ENCODE measurements at places on chromosomes 5 and 9.

GRCh38 chr9:21362287-21362686 is 5.6 kb downstream of the IFNA13 start:
- no peak for DNase-seq

GRCh38 chr5:112366987-112367386 is 52.1 kb downstream of the EPB41L4A start:
- DNase-seq: no peak

GRCh38 chr9:12764150-12764549 is 10.7 kb upstream of the LURAP1L start:
- DNase-seq: no peak

- no peak for DNase-seq
Observed at GRCh38 chr9:126504086-126504976, 109.4 kb upstream of the LMX1B start.

GRCh38 chr5:138632900-138633489 is 57.8 kb upstream of the HSPA9 start:
- DNase-seq: no peak

DNA sequence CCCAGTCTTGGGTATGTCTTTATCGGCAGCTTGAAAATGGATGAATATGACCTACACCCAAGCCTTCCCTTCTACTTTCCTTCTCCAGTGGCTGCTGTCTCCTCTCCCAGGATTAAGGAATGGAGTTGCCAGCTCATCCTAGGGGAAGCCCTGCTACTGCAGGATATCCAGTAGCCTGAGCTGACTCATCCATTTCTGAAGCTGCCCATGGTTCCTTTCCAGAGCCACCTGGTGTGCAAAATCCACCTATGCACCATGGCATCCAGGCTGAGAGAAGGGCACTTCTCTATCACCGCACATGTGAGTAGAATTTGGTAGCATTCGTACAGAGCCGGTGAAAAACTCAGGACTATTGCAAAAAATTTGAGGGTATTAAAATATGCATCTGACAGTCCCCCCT is 290.8 kb downstream of the YTHDC2 start:
- no peak for DNase-seq

DNA sequence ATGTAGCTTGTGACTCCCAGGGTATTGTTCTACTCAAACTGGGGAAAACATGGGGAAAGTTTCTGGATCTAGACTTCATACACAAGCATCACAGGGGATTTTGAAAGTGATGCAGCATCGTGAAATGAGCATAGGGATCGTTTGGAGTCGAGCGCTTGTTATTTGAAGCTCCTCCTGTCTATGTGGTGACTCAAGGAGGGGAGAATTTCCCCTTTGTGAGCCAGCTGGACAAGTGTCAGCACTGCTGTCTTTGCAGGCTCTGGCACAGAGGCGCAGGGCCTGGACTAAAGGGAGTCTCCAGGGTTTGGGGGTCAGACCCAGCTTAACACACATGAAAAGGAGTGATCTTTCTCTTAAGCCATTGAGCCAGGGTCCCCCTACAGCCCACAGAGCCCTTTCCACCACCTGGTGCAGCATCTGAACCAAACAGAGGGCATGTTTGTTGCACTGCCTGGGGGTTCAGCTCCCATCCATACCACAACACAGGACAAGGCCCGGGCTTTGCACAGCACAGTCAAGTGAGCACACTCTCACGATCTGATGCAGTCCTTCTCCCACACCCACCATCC is 51.0 kb downstream of the IRF1 start:
- no peak for DNase-seq

DNA sequence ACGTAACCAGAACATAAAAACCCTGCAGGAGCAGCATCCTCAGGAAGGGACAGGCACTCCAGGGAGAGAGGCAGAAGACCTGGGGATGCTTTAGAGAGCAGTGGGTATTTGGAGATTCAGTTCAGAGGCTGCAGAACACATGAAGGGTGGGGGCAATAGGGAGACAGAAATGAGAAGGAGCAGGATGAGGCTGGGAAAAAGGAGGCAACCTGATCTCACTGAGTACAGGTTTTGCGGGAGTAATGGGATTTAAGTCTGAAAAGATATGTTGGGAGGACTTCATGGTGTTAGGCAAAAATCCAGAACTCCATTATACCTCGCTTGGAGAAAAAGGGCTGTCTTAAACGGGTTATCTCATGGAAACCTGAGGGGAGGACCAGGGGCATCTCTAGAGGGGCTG is 41.3 kb upstream of the GARNL3 start:
- no peak for DNase-seq

DNA sequence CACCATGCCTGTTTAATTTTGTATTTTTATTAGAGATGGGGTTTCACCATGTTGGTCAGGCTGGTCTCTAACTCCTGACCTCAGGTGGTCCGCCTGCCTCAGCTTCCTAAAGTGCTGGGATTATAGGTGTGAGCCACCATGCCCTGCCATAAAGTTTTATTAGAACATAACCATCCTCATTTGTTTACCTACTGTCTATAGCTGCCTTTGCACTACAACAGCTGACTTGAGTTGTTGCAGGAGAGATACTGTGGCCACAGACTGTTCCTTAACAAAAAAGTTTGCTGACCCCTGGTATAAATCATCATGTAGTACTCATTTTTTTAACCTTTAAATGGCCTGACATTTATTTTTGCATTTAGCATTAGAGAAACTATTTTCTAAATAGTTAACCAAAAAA is 31.7 kb downstream of the SNX30 start:
- DNase-seq: no peak

- DNase-seq: no peak
Observed at GRCh38 chr9:89464300-89464901, 33.5 kb downstream of the SEMA4D start.

GRCh38 chr5:31767335-31768031 is 128.6 kb downstream of the PDZD2 start:
- DNase-seq: no peak

DNA sequence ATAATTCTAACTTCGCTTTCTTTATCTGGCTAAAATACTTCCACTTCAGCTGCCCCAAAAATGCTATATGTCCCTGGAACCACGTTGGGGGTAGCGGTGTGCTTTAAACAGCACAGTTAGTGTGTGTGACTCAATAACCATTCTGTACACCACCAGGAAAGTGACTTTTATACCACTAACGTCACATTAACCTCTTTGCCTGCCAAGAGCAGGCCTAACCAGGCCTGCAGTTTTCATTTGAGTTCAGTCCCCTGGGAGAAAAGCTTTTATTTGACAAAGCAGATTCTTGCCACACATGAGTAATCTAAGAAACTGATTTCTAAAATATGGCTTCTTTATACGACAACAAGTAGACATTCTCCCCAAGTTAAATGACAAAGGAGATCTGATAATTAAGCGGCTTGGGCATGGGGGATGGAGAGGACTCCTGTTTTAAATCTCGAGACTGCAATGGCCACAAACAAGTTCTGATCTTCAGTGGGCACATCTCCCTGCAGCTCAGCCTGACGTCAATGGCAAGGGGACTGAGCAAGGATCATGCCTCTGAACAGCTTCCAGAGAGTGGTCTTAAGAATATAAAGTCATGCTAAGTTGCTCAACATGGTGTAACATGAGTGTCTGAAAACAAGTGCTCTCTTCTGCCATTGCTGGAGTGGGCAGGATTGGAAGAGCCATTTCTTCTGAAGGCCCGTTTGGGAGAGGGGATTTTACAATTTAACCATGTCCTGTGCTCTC is 91.8 kb downstream of the GLIS3 start:
- DNase-seq: no peak

GRCh38 chr5:179858241-179858585 is 404 bp downstream of the MRNIP start:
- DNase-seq: no peak

DNA sequence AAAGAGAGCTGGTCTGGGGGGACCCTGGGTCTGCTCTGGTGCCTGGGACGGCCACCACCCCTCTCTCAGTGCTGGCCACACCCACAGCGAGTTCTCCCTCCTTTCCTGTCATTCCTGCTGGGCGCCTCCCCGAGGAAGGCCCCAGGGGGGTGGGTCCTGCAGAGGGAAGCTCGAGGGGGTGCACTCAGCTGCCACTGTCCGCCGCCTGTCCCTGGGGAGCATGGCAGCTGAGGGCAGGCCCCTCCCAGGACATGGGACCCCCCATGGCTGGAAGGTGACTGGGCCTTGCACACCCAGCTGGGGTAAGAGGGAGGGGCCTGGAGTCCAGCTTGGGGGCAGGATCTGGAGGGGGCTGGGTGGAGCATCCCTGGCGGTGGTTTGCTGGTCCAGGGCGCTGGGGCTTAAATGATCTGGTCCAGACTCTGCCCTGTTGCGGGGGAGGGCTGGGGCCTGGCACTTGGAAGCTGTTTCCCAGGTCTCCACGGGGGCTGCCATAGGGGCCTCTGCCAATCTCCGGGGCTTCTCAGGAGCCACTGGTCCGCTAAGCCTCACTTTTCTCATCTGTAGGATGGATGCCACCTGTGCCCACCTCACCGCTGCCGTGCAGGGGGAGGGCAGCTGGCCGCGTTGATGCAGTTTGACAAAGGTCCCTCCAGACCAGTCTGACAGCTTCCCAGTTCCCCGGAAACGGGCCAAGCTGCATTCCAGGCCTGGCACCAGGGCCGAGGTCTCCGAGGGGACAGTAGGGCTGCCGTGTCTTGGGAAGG is 6.0 kb upstream of the SLC2A6 start:
- no peak for DNase-seq

- no peak for DNase-seq
Observed at GRCh38 chr5:41748631-41749030, 121.6 kb downstream of the OXCT1 start.

DNA sequence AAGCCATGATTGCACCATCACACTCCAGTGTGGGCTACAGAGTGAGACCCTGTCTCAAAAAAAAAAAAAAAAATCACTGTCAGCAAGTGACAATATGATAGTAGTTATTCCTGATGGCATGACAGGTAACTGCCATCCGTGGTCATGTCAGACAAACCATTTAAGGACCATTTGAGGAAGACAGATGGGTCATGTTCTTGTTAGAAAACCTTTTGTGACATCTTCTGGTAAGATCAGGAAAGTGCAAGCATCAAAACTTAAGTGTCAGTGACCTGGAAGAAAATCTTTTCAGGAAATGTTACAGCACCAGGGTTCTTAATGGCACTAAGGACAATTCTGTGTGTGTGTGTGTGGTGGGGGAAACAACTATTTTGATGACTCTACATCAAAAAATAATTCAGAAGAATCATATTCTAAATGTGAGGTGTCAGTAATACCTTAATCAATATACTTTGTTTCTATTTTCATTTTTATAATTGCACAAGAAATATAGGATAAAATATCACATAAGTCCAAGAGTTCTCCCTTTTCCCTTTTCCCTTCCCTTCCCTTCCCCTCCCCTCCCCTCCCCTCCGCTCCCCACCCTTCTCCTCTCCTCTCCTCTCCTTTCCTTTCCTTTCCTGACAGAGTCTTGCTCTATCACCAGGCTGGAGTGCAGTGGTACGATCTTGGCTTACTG is 17.8 kb downstream of the SLC38A9 start:
- DNase-seq: no peak

DNA sequence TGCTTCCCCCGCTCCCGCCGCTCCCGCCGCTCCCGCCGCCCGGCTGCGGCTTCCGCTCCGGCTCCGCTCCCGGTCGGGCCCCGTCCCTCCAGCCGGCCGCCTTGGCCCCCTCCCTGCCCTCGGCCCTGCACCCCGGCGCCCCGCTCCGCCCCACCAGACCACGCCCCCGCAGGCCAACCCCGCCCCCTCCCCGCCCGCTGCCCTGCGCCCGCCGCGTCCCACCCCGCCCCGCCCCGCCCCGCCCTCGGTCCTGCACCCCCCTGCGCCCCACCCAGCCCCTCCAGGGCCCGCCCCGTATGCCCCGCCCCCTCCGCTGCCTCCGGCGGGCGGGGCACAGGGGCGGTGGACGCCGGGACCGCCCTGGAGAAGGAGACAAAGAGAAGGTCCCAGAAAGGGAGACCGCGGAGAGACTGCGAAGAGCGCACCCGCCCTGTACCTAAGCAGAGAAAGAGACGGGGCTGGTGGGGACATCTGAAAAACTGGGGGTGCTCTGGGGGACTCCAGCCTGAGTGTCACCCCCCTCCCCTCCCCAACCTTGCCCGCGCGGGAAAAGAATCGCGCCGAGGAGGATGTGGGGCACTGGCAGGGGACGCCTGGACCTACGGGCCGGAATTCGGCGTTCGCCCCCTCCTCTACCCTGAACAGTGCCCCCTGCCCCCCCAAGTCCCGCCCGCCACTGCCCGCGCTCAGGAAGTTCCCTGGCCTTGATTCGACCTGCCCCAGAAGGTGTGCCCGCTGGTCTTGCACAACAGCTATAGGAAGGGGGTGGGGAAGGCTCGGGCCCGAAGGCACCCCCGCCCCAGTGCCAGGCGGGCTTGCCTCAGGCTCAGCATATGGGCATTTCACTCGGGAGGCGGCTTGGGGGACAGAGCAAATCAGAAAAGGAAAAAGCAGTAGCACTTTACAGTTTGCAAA is 42.8 kb upstream of the STXBP1 start:
- DNase-seq: peak; percentile 52

GRCh38 chr9:4117835-4118610 is 181.8 kb downstream of the GLIS3 start:
- peak; percentile 14 for DNase-seq

- DNase-seq: no peak
Observed at GRCh38 chr9:84677080-84677479, 7.6 kb downstream of the NTRK2 start.

GRCh38 chr5:135030956-135031812 is 2.8 kb downstream of the PITX1 start:
- DNase-seq: no peak

- DNase-seq: no peak
Observed at GRCh38 chr9:89611425-89611824, 6.6 kb downstream of the GADD45G start.

DNA sequence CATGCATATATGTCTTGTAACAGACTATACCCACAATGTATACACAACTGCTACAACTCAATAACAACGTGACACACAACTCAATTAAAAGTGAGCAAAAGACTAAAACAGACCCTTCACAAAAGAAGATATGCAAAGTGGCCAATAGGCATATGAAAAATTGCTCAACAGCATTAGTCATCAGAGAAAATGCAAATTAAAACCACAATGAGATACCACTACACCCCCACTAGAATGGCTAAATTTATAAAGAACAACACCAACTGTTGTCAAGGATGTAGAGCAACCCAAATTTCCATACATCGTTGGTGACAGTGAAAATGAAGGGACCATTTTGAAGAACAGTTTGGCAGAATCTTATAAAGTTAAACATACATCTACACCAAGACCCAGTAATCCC is 38.9 kb downstream of the GABRB2 start:
- DNase-seq: no peak

- DNase-seq: no peak
Observed at GRCh38 chr9:2602704-2603116, 18.9 kb upstream of the VLDLR start.

DNA sequence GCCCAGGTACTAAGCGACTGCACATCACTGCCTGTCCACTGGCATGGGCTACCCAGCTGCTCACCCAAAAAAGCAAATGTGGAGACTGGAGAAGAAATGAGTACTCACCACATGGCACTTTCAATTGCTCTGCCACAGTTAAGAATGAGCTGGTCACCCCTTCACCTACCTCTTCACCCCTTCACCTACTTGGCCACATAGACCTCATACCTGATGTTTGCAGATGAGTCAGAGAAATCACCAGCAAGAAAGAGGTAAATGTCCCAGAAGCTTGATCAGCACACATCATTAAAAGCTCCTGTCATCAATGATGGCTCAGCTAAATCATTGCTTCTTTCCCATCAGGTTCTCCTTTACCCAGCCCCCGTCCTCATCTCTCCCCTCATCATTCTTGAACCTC is 7.6 kb upstream of the PRUNE2 start:
- no peak for DNase-seq

- DNase-seq: no peak
Observed at GRCh38 chr5:16391858-16392649, 73.5 kb downstream of the ZNF622 start.

- no peak for DNase-seq
Observed at GRCh38 chr5:171914726-171915338, 91.6 kb downstream of the FBXW11 start.

GRCh38 chr5:110752953-110753352 is 14.1 kb downstream of the SLC25A46 start:
- no peak for DNase-seq
